ENCODE measurements at places on chromosomes 3 and 15. TPM values are rescaled to one million over a fixed set of nuclear protein-coding genes. Genes with fewer than 3 reads are reported as not detected.

KCNH8 gene
- 1.5 TPM for total RNA-seq

TGM4 gene
- not detected for total RNA-seq

CCR8 gene
- total RNA-seq = not detected

SLC6A1 gene
- 3.2 TPM for total RNA-seq

DNA sequence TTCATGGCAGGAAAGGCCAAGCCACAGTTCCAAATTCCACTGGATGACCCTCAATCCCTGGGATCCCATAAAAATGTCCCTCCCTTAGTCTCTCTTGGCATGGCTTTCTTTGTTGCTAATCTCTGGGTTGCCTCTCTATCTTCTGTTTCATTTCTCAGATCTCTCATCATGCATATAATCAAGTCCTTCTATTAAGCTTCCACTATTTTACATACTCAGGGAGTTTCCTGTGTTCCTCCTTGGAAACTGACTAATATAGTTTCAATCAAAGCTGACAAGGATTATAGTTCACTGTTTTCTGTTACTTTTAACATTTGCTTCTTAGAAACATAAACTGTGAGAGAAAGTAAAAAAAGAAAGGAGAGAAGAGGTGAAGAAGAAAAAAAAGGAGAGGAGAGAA lies 113.8 kb upstream of the COL8A1 start:
- DNase-seq = no peak

- no peak for DNase-seq
These were observed 63.1 kb upstream of the GOLGA6B start for GRCh38 chr15:72591361-72591760.

- no peak for DNase-seq
These were observed 17.4 kb downstream of the KAT2B start for GRCh38 chr3:20057612-20058180.

DNA sequence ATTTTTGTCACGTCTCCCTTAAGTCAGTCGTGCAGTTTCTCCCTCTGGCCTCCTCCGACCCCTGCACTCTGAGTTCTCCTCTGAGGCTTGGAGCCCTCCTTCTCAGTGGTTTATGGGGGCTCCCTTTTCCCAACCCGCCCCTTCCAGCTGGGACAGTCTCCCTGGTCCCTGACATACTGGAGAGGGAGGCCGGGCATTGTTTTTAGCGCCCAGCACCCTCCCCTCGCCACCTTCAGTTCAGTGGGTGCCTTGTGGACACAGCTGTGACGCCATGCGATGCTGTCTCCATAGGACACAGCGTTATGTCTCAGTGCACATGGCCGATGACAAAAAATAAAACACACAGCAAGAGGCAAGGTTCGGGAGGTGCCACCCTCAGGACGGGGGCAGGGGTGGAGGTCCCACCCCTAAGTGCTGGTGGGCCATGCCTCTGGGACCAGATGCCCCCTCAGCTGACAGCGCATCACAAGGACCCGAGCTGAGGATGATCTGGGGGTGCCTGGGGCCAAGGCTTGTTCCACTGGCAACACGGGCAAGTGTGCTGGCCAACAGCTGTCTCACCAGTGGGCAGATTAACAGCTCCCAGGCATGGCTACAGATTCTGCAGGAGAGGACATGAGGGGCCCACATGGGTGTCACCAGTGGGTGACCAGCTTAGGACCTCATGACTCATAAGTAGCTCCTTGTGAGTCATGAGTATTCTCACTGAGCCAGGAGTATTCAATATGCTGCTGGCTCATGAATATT lies 81.6 kb downstream of the PLXNA1 start:
- DNase-seq = no peak

DNA sequence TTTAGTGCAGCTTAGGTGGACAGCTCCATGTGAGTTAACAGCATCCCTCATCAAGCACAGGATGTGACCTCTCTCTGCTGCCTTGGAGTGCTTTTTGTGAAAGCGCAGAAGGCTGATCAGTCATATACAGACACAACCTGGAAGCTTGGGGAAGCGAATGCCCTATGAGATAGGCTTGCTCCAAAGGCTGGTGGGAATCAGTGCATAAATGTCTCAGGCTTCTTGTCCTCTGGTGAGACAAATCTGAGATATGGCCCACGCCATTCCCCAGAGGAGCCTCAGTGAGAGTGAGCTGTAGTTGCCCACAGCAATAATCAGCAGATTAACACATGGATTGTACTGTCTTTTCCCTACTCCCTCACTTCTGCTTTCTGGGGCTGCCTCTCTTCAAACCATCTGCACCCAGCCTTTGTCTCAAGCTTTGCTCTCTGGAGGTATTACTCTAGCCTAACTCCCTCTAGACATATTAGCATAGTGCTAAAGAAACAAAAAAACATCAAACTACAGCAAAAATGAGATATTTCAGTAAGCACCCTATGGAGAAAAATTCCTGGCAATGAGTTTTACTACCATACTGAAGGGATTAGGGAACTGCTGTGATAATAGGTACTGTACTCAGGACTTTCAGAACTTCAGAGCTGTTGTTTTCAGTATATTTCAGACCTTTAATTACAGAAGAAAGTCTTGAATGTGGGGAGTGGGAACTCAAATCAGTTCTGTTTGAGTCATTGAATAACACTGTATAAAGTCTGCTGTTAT lies 113.7 kb downstream of the OXSM start:
- no peak for DNase-seq

DNA sequence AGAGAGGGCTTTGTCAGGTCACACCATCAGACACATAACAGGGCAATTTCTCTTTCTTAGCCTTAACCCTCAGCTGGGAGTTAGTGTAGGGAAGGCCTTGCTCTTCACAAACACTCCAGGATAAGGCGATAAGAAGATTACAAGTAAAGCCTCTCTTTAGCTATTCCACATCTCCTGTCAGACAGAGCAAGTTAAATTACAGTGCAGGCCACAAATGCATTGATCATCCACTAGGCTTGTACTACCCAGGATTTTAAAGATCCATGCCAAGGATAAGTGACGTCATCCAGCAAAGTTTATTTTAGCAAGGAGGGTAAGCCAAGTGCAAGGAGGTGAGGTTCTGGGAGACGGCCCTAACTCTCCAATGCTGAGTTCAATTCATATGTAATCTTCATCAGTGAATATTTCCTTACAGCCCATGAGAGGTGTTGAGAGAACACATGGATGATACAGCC lies 890.6 kb upstream of the NR2F2 start:
- DNase-seq = no peak

- no peak for DNase-seq
These were observed 330.3 kb upstream of the GOLIM4 start for GRCh38 chr3:168425936-168426595.

- DNase-seq = no peak
These were observed 33.4 kb downstream of the CD86 start for GRCh38 chr3:122088531-122088930.

- DNase-seq = no peak
These were observed 15.9 kb upstream of the UMPS start for GRCh38 chr3:124714223-124714853.

- no peak for DNase-seq
These were observed 110.4 kb downstream of the C3orf70 start for GRCh38 chr3:185042312-185043050.

Measured in urinary bladder (tissue), 4 donors.